H1 (cell line): ENCODE measurements at places on chromosomes 3 and 15. TPM values are rescaled to one million over a fixed set of nuclear protein-coding genes. Genes with fewer than 3 reads are reported as not detected.

OIP5 gene
- total RNA-seq = 34.8 and 36.7 TPM in 2 replicates

SCAMP2 gene
- 40.3 and 41.7 TPM in 2 replicates for total RNA-seq

GPR156 gene
- total RNA-seq = 1.8 and 2.1 TPM in 2 replicates

RBPMS2 gene
- total RNA-seq = 238 and 243 TPM in 2 replicates

SI gene
- not detected in 2 replicates for total RNA-seq

VPS13C gene
- 14.1 and 18.8 TPM in 2 replicates for total RNA-seq

GTF2E1 gene
- total RNA-seq = 64.4 and 73.3 TPM in 2 replicates

SPCS1 gene
- total RNA-seq = 102 and 104 TPM in 2 replicates

SNX22 gene
- 4.9 and 5.1 TPM in 2 replicates for total RNA-seq

CCDC33 gene
- 1.0 and 2.0 TPM in 2 replicates for total RNA-seq

GPR160 gene
- total RNA-seq = 16.6 and 16.7 TPM in 2 replicates

FAM98B gene
- 44.6 and 48.4 TPM in 2 replicates for total RNA-seq

CIP2A gene
- total RNA-seq = 38.0 and 39.6 TPM in 2 replicates

USP4 gene
- 27.8 and 28.3 TPM in 2 replicates for total RNA-seq

ZBBX gene
- total RNA-seq = 0.84 and 1.0 TPM in 2 replicates

GRCh38 chr3:46693038-46693891 lies at the start of gene ALS2CL:
Gene ALS2CL (minus strand): TSS chr3:46693679. CDS start chr3:46689440, 4,239 bp downstream.
- H3K4me3 ChIP-seq = peak within 1 kb of the TSS; percentile 56
- H3K27me3 ChIP-seq = peaks cover 2% of the 10 kb centered on the region
- peak; percentile 84 for DNase-seq
- no peaks in the 10 kb centered on the region for H3K36me3 ChIP-seq
- no peak within 1 kb of the TSS for H3K27ac ChIP-seq

DNA sequence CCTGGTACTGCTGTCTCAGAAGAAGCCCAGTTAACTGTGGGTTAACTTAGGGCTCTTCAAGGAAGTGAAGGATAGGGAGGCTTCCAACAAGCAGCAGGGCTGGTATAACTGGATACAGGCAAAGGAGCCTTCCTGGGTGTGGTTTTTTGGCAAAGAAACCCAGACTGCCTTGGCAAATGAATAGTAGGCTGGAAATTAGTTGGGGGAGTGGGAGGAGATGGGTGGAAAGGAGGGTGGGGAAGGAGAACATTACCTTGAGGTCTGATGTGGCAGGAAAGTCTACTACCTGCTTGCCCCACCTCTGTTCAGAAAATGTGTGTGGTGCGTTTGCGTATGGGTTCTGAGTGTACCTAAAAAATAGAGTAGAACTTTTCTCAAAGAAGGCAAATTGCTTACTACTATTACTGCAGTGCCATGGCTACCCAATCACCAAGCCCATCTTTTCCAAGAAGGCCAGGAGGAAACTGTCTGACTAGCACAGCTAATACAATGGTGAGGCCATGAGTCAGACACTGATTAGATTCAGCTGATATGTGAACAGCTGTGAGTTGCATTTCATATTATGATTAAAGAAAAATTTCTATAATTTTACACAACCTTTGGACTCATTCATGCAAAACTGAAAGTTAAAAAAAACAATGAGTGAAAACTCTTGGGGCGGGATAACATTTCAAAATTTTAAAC lies 55.2 kb downstream of the SPTSSB start:
- DNase-seq = no peak
- H3K36me3 ChIP-seq = no peaks in the 10 kb centered on the region
- H3K4me1 ChIP-seq = no peaks in the 10 kb centered on the region
- H3K27me3 ChIP-seq = no peaks in the 10 kb centered on the region

DNA sequence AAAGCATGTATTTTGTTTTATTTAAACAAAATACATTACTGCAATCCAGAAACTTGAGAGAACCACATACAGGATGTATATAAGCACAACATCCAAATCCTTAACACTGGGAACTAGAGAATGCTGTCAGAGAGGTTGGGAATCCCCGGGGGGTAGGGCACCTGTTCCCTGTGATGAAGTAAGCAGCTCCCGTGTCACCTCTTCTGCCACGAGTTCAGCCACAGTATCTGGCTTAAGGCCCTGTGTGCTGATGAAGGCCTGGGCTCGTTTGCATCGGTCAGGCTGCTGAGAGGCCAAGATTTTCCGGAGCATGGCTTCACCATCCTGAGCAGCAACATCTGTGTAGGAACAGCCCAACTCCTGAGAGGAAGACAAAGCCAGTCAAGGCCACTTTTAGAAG lies 36.4 kb downstream of the EIF3J start:
- no peaks in the 10 kb centered on the region for H3K27me3 ChIP-seq
- no peak overlapping the region for H3K27ac ChIP-seq
- peaks cover 2% of the 10 kb centered on the region; the same call in 1 of the 2 replicates for H3K36me3 ChIP-seq
- no peaks in the 10 kb centered on the region for H3K4me1 ChIP-seq

GRCh38 chr3:178146406-178146831 lies 389.8 kb upstream of the KCNMB2 start:
- H3K36me3 ChIP-seq = no peaks in the 10 kb centered on the region
- H3K4me3 ChIP-seq = no peak overlapping the region
- H3K27ac ChIP-seq = no peak overlapping the region
- H3K27me3 ChIP-seq = no peaks in the 10 kb centered on the region
- H3K4me1 ChIP-seq = no peaks in the 10 kb centered on the region

- no peak overlapping the region for H3K27ac ChIP-seq
- H3K36me3 ChIP-seq = no peaks in the 10 kb centered on the region
- DNase-seq = no peak
- H3K4me1 ChIP-seq = no peaks in the 10 kb centered on the region
- no peak overlapping the region for H3K4me3 ChIP-seq
- no peaks in the 10 kb centered on the region for H3K27me3 ChIP-seq
Measured at GRCh38 chr3:134737516-134737915, 57.5 kb upstream of the EPHB1 start.

DNA sequence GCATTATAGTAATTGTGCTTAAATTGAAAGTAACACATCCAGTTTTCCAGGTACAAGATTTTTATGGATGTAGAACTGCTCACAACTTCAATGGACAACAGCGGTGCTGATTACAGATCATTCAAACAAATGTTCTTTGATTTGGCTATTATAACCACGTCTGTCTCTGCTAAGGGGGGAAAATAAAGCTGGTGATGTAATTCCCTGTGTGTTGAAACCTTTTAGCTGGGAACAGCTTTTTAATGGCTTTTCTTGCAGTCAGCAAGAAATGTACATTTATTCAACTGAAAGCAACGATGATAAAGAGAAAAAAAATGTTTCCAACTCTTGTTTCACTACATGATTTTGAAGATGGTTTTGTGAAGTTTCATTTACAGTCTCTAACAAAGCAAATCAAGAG lies 431.9 kb upstream of the AGTR1 start:
- H3K27me3 ChIP-seq = no peaks in the 10 kb centered on the region
- H3K27ac ChIP-seq = no peak overlapping the region
- no peaks in the 10 kb centered on the region for H3K4me1 ChIP-seq
- H3K36me3 ChIP-seq = no peaks in the 10 kb centered on the region
- no peak for DNase-seq

GRCh38 chr15:49848282-49848724 lies 227.5 kb downstream of the DTWD1 start:
- H3K36me3 ChIP-seq = no peaks in the 10 kb centered on the region
- H3K27me3 ChIP-seq = no peaks in the 10 kb centered on the region
- H3K27ac ChIP-seq = no peak overlapping the region
- DNase-seq = no peak
- H3K4me3 ChIP-seq = no peak overlapping the region
- no peaks in the 10 kb centered on the region for H3K4me1 ChIP-seq

DNA sequence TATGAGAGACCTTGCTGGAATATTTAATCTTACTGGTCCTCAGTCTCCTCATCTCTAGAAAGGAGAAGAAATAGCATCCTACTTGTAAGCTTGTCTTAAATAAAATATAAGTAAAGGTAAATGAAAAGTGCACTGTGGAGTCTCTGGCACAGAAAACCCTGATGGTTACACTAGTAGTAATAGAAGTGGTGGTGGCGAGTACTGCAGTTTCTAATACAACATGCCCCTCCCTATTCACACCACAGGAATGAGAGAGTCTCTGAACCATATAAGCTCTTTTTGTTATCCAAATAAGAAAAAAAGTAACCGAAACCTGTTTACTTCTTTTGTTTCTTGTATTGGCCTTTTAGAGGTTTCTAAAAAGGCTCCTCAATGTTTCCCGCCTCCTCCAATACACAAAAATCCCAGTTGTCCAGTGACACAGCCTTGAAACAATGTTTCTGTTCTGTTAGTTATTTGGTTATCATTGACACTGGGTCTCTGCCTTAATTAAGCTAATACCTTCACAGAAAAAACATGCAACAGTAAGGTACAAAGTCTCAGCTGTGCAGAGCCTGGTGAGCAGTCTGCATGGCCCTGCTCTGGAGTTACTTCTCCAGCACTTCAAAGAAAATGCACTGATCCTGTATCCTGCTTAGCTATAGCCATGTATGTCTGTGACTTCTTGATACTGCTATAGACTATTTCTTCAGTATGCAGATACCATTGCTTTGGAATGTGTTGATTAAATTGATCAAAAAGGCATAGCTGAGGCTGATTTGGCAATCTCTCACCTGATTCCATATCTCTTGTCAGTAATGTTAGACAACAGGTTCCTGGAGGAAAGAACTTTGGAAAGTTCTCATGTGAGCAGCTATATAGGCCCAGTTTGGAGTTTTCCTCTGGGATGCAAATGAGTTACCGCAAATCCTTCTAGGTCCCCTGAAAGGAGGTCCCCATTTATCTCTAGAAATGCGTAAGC lies 315.6 kb upstream of the IL12A start:
- H3K27ac ChIP-seq = no peak overlapping the region
- no peaks in the 10 kb centered on the region for H3K27me3 ChIP-seq
- H3K4me3 ChIP-seq = no peak overlapping the region

GRCh38 chr3:88209356-88209755 lies 59.6 kb downstream of the C3orf38 start:
- H3K4me1 ChIP-seq = no peaks in the 10 kb centered on the region
- no peak for DNase-seq
- H3K4me3 ChIP-seq = no peak overlapping the region
- no peaks in the 10 kb centered on the region for H3K27me3 ChIP-seq

DNA sequence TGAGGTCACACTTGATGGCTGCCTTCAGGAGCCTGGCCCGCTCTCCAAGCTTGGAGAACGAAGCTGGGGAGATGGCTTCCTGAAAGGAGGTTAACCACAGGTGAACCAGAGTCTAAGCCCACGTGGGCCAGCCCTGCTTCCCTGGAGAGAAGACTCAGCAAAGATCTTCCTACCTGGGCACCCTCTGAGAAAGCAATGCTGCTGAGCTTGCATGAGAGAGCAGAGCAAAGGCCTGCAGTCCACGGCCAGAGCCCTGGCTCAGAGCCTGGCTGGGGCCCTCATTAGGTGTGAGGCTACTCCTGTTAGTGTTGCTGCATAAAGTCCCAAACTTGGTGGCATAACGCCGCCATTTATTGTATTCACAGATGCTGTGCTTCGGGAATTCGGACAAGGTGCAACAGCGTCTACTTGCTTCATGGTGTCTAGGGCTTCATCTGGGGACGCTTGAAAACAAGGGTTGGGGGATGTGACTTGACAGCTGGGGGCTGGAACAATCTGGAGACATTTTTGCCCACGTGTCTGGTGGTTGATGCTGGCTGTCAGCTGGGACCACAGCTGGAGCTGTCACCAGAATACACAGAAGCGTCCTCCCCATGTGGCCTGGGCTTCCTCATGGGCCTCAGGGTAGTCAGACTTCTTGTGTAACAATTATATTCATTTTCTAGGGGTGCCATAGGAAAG lies 87.9 kb upstream of the MEF2A start:
- no peak overlapping the region for H3K4me3 ChIP-seq
- no peaks in the 10 kb centered on the region for H3K36me3 ChIP-seq
- H3K27ac ChIP-seq = no peak overlapping the region

DNA sequence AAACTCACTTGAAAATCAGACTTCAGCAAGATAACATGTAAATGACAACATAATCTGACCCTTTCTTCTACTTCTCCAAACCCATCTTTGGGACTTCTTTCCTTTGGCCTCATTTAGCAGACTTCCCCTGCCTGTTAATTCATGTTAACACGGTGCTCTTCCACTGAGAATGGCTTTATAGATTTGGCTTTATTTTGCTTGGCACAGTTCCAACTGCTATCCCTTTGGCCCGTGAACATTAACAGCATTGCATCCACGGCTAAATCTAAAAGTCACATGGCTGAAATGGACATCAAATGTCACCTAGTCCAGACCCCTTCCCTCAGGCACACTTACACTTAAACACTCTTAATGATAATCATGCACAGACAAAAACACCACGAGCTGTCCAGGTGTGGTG lies 3.8 kb downstream of the ZMAT3 start:
- peaks cover 5% of the 10 kb centered on the region; the same call in 1 of the 2 replicates for H3K36me3 ChIP-seq
- H3K27ac ChIP-seq = no peak overlapping the region
- H3K4me1 ChIP-seq = peaks cover 6% of the 10 kb centered on the region; the same call in 1 of the 2 replicates
- no peak overlapping the region for H3K4me3 ChIP-seq
- 0 out of 2 replicates have a peak, but pooled peaks cover 2% of the 10 kb centered on the region for H3K27me3 ChIP-seq
- DNase-seq = no peak

- no peak for DNase-seq
- H3K4me3 ChIP-seq = no peak overlapping the region
- H3K4me1 ChIP-seq = no peaks in the 10 kb centered on the region
- no peaks in the 10 kb centered on the region for H3K36me3 ChIP-seq
Measured at GRCh38 chr15:74196175-74196574, 6.4 kb downstream of the STRA6 start.

DNA sequence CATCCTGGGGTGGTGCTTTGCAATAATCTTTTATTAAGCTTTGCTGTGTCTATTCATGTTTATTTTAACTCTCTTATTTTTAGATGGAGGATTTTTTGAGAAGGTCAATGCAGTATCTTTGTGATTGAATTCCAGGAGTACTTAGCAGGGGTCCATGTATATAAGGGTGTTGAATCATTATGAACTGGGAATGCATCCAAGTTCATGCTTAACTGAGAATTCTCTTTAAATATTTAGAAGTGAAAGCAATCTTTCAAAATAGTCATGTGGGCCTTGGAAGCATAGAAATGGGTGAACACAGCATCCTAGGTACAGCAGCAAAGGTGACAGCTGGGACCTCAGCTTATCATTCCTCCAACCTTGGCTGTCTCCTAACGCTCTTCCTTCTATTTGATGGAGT lies 27.3 kb downstream of the SPTSSB start:
- no peaks in the 10 kb centered on the region for H3K4me1 ChIP-seq
- H3K4me3 ChIP-seq = no peak overlapping the region
- DNase-seq = no peak
- H3K27me3 ChIP-seq = no peaks in the 10 kb centered on the region
- H3K27ac ChIP-seq = no peak overlapping the region
- no peaks in the 10 kb centered on the region for H3K36me3 ChIP-seq

DNA sequence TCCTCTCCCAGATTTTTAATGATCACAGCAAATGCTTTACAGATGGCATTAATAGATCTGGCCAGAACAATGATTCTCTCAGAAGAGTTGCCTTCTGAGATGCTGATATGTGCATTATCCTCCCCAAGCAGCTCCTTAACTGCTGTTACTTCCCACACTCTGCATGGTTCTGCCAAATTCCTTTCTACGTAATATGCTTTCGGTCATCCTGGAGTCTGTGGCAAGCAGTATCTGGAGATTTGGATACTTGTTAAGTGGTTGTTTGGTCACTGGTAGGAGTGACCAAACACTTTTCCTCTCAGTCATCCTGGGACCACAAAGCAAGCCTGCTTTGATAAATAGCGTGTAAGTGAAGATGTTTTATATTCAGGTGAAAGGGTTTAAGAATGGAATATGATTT lies 71.1 kb upstream of the CCNL1 start:
- DNase-seq = no peak
- no peak overlapping the region for H3K4me3 ChIP-seq
- H3K36me3 ChIP-seq = no peaks in the 10 kb centered on the region

- DNase-seq = no peak
- no peaks in the 10 kb centered on the region for H3K27me3 ChIP-seq
- no peak overlapping the region for H3K4me3 ChIP-seq
- no peak overlapping the region for H3K27ac ChIP-seq
Measured at GRCh38 chr15:67105065-67105951, 39.9 kb downstream of the SMAD3 start.
